ENCODE measurements at places on chromosomes 12 and 14. TPM values are rescaled to one million over a fixed set of nuclear protein-coding genes. Genes with fewer than 3 reads are reported as not detected.

DNA sequence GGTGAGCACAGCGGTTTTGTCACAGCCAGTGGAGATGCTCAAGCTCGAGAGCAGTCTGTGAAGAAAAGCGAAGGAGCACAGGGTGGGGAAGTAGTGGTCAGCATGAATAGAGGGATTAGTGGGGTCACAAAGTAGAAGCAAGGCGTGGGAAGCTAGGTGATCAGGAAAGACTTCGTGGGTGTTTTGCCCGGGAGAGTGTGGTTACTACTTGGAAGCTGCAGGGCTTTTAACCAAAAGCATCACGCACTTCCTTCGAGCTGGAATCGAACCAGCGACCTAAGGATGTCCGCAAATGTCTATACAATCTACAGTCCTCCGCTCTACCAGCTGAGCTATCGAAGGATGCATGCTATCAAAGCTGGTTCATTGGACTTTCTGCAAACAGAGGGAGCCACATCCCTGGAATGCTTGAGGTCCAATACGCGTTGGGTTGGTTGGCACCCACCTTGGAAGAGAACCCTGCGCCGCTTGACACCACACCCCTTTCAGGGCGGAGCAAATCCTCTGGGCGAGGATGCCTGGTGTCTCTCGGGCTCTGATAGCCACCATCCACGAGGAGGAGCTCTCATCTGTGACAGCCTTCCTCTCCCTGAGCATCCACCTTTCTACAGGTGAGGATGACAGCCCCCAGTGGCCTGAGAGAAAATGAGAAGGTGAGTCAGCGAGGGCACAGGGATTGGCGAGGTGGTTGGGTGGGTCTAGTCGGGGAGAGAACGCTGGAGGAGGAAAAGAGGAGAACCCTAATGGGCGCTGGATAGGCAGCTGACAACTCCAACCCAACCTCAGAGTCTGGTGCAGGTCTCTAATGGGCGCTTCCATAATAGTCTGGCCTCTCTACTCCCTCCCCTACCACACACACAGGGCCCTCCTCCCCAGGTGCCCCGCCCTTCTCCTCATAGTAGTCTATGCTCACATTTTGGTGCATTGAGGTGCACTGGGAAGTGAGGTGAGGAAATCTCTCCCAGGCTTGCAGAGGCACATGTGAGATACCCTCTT lies 16.0 kb upstream of the OR6S1 start:
- peak; percentile 60 for DNase-seq

Gene OR9K2
- not detected for total RNA-seq

- DNase-seq, result peak; percentile 58
These were observed 36.2 kb downstream of the SYNE3 start for GRCh38 chr14:95480109-95480886.

Gene FGF6
- total RNA-seq, result not detected

GRCh38 chr14:71620401-71620800 lies 311.8 kb upstream of the RGS6 start:
- DNase-seq, result peak; percentile 80

DNA sequence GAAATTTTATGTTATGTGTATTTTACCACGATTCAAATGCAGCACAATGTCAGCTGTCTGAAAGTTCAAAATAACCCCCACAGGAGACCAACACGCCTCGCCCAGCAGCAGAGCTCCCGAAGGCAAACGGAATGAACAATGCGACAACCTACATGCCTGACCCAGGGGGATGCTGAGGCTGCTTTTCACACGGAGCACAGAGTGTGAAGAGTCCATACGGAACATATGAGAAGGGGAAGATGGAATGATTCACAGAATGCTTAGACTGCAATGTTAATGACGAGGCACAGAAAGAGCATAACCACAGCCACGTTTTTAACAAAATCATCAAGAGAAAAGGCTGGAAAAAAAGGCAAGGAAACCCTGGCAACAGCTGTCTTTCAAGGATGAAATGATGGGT lies 22.6 kb downstream of the ZFYVE21 start:
- DNase-seq, result no peak

- DNase-seq, result no peak
These were observed 2.5 kb upstream of the UTP20 start for GRCh38 chr12:101277443-101277842.

DNA sequence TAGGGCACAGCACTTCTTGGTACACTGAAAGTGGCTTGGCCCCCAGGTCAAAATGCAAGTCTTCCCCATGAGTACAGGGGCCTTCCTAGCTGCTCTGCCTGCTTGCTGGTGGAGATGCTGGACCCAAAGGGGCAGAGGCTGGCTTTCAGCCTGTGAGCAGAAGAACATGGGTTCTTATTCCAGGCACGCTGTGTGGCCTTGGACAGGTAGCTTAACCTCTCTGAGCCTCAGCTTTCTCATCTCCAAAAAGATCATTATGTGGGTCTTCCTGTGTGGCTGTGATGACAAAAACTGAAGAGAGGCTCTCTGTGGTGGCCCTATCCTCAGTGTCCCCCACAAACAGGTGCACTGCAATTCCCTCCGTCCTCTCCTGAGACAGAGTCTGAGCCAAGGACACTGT lies 45.6 kb upstream of the TUNAR start:
- DNase-seq, result no peak

DNA sequence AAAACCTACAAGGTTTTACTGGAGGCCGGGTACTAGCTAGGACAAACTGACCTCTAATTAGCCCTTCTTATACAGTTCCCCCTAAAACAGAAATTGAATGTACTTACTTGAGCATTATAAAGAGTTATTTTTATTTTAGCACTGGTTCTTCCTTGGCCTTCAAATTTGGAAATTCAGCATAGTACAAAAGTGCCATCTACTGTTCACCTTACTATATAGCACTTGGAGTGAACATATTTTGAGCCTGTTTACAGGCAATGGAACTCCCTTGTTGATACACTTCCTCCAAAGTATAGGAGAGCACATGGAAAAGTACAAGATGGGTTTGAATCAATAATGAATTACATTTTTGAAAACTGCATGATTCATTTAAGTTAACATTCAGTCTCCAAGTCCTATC lies 3.9 kb upstream of the POC1B start:
- DNase-seq, result peak; percentile 74

DNA sequence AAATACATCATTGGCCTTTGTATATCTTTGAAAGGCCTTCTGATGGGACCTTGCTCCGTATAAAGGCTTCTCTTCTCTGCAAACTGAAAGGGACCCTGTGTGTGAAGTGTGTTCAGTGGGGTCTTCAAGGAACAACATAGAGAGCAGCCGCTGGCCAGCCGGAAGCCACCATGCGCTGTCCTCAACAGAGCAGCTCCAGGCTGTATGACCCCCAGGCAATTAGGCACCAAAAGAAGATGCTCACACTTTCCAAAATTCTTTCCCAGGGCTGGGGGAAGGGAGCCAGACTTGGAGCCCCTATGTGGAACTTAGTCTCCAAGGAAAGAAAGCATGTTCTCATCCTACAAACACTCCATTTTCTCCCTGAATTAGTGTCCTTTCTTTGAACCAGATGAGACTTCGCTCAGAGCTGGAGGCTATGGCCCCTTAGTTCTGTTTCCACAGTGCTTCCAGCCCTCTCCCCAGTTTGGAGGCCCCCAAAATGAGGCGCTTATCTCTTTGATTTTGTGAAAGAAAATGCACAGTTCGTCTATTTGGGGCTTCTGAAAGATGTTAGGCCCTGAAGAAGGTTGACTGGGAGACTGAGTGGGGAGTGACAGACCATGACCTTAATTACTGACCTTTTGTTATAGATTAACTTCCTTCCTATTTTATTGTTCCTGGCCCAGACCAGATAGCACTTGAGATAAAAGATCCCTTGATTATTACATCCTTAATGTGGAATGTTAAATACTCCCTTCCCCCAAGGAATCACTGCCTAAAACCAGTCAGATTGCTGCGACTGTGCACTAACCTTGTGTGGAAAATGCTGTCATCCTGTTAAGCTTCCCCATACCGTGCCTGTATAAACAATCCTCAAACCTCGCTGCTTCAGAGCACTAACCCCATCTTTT lies 128.3 kb upstream of the FGD4 start:
- DNase-seq, result peak; percentile 27

- peak; percentile 65 for DNase-seq
These were observed 13.8 kb downstream of the PRPF40B start for GRCh38 chr12:49636979-49637755.

Gene MGP
- total RNA-seq, result 2.1 TPM

GRCh38 chr14:69662636-69663299 lies 51.4 kb downstream of the SUSD6 start:
- peak; percentile 67 for DNase-seq

GRCh38 chr14:105876158-105876557 lies 349.8 kb downstream of the TMEM121 start:
- DNase-seq, result no peak

Gene FGD6
- 14.2 TPM for total RNA-seq

DNA sequence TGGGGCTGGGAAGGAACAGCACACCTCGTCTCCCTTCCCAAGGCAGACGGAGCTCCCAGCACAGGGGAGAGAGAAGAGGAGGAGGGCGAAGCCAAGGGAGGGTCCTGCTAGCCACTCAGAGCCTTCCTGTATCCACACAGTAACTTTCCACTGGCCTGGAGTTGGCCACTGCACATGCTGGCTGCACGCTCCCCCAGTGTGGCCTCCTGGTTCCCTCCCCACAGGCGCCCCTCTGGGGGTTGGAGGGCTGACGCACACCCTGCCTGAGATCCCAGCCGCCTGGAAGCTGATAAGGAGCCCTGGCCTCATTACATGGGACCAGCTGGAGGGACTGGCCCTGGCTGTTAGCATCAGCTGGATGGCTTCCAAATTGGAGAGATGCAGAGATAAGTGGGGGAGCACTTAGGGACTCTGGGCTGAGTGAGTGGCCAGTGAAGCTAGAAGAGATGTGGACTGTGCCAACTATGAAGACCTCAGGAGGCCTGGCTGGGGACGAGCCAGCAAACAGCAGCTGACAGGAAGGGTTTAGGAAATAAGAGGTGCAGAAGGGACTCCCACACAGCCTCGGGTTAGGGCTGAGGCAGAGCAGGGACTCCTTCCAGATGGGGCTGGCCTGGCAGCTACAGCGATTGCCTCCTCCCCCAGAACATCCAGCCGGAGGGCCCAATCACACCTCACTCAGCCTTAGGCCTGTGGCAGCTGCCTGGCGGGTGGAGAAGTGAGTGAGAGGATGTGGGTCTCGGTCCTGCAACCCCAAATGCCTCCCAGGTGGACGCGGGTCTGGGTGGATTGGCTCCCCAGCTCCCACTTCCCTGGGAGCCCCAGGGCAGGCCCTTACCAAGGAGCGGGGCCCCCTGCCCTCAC lies 26.3 kb upstream of the BCDIN3D start:
- DNase-seq, result no peak

Gene FOXG1
- total RNA-seq, result not detected
